OCI-M1 (cell line): ENCODE measurements at places on chromosomes 11 and 22.

DNA sequence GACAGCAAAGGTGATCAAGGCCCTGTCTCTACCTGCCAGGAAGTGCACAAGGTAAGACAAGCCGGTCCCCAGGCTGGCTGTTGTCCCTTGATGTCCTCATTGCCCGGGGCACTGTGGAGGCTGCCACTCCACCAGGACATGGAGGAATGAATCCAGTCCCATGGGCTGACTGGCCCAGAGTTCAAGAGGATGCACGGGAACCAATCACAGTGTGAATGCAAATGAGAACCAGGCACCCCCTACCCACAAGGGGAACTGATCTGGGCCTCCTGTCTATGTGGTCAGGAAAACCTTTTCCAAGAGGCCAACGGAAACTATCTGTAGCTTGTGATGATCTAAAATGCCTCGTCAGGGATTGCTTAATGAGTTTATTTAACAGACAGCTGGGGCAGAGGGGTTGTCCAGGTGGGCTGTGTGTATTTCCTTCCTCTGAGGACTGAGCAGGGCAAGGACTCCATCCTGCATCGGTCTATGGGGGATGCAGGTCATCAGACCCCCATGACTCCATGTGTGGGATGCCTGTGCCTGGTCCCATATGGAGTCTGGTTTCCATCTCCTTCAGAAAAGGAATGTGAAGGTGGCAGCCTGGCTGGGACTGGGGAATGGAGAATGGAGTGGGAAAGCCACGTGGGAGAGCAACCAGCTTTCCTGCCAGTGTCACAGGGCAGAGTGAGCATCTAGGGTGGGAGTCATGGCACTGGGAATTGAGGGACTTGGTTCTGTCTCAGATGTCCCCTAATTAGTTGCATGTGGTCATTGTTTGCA is 60.5 kb downstream of the CD82 start:
- peak; percentile 28 for DNase-seq

DNA sequence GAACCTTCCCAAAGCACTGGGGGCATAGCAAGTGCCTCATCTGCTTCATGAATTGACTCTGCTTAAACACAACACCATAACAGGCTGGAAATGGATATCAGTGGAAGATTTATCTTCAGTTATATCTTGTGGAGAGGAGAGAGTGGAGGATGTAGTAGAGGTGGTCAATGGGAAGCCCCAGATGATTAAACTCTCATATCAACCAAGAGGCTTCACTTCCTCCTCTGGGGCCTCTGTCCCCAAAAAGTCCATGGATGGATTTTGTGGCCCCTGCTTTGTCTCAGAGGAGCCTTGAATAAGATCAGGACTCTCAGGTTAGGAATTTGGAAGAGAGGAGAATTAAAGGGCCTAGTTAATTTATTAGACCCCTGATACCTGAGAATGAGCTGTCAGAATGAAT is 106.1 kb downstream of the CEP164 start:
- DNase-seq = no peak

DNA sequence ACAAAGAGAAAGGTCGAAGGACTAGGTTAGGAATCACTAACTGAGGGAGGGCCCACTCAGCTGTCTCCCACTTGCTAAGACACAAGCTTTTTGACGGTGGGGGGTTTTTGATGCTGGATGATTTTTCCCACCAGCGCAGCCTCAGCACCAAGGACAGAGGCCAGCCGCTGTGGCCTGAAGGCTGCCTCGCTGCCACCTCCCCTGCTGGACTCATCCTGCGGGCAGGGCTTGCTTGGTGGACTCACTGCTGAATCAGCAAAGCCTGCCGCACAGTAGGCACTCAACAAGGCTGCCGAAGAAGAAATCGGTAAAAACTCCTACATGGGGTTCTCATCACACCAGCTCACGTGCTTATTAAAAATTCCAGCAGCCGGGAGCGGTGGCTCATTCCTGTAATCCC is 2.6 kb downstream of the ALG12 start:
- DNase-seq = no peak

- DNase-seq = no peak
Observed at GRCh38 chr22:35910003-35910769, 118.4 kb downstream of the RBFOX2 start.

DNA sequence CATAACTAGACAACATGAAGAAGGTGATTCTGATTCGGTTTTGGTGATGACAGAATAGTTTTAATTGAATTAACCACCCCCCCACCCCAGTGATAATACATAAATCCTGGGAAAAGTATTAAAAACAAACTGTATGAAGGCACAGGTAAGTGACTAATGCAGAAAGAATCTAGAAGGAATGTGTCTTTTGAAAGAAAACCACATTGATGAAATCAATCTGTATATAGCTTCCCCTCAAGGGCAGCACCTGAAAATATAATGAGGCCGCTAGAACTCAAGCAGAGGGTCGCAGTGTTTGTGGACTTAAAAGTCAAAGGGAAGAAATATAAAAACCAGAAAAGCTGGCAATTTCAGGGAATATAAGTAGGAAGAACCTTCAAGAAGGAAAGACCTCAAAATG is 580.5 kb upstream of the CHORDC1 start:
- no peak for DNase-seq
